Cortex of kidney (tissue), 1 donor: ENCODE measurements at places on chromosomes 16 and 17.

GRCh38 chr16:53805113-53805512 is 101.2 kb downstream of the FTO start:
- no peak for DNase-seq

- DNase-seq: no peak
Measured at GRCh38 chr16:50395763-50396710, 27.2 kb upstream of the BRD7 start.

DNA sequence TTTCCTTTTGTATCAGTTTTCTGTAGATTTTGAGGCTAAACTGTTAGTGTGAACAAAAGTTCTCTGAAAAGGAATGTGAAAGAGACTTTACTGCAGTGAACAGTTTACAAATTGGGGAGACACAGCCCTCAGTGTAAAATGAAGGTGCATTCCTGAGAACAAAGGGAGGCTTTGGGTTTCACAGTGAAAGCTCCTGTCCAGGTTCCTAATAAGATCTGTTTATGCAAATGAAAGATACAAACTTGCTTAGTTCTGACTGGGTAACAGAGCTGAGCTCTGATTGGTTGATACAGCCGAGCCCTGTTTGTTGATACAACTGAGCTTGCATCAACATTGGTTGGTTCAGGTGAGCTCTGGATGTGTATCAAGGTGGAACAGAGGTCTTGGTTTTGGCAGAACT is 8.3 kb upstream of the CDRT15 start:
- DNase-seq: no peak

GRCh38 chr17:44898768-44899073 is 524 bp downstream of the EFTUD2 start:
- DNase-seq: no peak

- no peak for DNase-seq
Measured at GRCh38 chr17:8572764-8573163, 57.8 kb downstream of the MYH10 start.

- DNase-seq: no peak
Measured at GRCh38 chr16:82769845-82770244, 143.1 kb downstream of the CDH13 start.

DNA sequence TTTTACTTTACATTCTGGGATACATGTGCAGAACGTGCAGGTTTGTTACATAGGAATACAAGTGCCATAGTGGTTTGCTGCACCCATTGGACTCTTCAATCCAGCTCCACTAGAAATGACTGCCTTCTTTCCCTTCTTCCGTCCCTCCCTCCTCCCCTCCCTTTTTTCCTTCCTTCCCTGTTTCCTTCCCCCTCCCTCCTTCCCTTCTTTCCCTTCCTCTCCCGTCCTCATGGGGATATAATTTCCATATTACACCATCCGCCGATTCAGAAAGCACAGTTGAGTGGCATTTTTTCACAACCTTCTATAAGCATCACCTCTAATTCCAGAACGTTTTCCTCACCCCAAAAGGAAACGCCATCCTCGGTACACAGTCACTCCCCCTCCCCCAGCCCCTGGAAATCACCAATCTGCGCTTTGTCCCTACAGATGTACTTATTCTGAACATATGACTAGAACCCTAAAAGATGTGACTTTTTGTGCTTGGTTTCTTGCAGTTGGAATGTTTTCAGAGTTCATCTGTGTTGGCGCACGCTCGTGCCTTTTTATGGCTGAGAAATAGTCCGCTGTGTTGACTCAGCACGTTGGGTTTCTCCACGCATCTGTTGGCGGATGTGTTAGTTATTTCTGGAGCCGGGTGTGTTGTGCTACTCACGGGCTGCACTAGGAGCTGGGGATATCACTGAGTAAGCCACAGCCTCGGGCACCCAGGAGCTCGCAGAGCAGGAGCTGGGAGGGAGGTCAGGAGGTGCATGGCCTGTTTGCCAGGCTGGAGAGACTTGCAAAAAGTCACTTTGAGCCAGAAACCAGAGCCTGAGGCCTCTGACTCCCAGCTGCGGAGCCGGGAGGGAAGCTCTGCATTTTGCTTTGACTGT is 336.4 kb downstream of the SEC14L1 start:
- no peak for DNase-seq

DNA sequence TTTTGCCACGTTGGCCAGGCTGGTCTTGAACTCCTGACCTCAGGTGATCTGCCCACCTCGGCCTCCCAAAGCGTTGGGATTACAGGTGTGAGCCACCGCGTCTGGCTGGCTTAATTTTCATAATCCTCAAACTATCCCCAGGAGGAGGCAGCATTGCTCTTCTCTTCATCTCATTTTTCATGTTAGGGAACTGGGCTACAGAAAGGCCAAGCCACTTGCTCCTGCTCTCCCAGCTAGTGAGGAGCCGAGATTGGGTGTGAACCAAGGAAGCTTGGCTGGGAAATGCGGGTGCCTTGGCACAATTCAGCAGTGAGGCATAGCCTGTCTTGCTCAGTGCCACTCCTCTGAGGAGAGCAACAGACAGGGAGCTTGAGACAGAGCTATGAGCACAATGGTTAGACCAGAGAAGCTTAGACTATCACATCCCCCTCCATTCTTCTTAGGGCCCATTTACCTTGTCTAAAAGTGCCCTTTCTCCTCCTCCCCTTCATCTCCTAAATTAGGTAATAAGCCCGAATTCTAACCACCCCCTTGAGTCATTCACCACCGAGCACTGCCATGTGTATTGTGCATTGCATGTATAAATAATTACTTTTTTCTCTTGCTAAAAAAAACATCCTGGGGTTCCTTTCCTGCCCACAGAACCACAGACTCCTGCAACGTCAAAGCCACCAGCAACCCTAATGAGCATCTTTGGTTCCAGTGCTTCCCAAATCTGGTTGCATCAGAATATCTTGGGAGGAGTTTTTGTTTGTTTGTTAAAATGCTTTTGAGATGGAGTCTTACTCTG is 20.0 kb upstream of the KIF19 start:
- DNase-seq: no peak

GRCh38 chr17:8412089-8412488 is 14.5 kb upstream of the RNF222 start:
- DNase-seq: no peak

DNA sequence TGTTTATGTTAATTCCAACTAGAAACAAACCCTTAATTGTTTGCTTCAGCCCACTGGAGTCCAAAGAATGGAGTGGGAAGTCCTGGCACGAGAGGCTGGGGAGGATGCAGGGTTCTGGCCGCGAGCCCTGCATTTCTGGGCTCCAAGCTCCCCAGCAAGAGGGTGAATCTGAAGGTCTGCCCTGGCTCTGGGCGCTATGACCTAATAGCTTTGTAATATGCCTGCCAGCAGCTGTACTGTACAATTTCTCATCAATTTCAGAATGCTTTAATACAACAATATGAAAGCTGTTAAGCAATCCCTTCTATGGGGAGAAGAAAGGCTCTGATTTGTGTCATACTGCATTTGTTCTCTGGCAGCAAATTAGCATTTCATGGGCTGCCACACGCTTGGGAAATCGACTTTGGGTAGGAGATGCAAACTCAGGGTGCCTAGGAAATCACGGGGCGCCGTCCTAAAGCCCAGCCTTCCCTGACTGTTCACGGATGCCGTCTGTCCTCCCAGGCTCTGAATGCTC is 43.8 kb downstream of the NDEL1 start:
- DNase-seq: no peak

DNA sequence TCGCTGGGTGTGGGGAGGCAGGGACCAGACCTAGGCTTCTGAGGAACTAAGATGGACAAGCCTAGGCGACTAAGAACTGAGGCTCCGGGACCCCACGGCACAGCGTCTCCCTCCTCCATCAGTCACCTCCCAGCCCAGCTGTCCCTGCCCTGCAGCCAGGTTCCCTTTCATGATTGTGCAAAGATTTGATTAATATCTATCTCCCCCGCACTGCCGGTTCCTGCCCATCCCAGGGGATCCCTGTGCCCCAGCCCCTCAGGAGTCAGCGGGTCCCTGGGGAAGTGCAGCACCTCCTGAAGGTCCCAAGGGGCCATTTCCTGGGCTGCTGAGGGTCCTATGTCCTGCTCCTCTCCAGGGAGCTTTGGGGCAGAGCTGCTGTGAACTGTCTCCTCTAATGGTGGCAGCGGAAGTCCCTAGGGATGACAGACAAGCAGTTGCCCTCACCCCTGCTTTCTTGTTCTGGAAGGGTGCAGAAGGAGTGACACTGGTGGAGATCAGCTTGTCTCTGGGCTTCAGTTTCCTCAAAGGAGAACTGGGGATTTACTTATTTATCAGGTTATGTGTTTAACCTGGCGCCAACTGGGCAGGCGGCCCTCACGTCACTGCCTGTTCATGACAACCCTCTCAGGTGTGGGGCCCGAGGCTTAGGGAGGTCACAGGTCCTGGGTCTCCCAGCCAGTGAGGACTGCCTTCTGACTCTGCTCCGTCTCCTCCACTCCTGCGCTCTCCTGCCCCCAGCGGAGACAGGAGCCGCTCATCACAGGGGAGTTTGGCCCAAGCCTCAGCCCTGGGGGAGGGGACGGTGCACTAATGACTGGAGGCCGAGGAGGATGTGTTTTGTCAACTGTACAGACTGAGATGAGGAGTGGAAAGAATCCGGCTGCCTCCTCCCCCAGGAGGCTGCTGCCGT is 1.9 kb upstream of the C16orf74 start:
- DNase-seq: no peak

GRCh38 chr16:82653550-82654511 is 27.1 kb downstream of the CDH13 start:
- DNase-seq: no peak
